Renal pelvis (tissue), 12 donors: ENCODE measurements at places on chromosomes 11 and 22. TPM values are rescaled to one million over a fixed set of nuclear protein-coding genes. Genes with fewer than 3 reads are reported as not detected.

DNA sequence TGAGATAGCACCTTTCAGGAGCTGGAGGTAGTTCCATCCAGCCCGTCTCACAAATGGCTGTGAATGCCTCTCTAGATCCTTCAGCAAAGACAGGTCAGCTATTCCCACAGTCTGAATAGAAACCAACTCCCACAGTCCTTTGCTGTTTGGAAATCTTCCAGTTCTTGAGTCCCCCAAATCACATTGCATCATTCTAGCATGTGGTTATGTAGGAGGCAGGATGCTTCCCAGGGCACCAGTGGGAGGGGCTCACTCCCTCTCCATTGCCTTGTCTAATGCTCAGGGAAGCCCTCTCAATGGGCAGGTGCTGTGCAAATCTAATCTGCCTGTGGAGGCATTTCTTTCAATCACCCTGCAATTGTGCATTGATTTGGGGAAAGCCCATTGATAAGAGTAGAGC, 14.6 kb downstream of the NAV2 start:
- no peak for DNase-seq

DNA sequence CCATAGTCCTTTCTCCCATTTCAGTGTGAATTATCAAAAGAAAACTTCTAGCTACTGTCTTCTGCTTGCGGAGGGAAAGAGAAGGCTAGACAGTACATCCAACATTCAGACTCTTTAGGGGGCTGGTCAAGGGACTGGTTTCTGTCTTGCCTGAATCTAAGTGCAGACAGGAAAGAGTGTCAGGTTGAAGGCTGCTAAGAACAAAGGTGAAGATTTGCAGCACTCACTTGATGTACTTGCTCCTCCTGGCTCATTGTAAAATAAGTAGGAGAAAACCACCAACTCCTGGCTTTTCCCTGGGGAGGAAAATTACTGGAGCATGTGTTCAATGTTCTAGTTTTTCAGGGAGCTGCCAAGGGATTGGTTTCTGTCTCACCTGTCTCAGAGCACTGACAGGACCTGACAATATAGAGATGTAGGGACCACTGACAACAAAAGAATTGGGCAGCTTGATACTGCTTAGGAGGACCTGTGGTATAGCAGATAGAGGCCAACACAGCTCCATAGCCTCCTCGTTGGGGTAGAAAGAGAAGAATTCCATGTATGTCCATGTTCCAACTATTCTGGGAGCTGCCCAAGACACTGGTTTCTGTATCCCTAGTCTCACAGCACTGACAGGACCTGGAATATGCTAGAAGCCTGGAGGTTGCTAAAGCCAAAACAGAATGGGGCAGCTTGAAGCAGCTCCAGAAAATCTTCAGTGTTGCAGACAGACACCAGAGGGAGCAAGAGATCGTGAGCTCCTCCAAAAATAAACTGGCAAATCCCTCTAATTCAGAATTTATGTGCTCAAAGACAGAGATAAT, 39.7 kb upstream of the MMP12 start:
- no peak for DNase-seq

- DNase-seq: peak; percentile 28
These were observed 623.7 kb upstream of the CCDC90B start for GRCh38 chr11:83909579-83910534.

GRCh38 chr22:30720263-30720837, 25.7 kb downstream of the OSBP2 start:
- no peak for DNase-seq

DNA sequence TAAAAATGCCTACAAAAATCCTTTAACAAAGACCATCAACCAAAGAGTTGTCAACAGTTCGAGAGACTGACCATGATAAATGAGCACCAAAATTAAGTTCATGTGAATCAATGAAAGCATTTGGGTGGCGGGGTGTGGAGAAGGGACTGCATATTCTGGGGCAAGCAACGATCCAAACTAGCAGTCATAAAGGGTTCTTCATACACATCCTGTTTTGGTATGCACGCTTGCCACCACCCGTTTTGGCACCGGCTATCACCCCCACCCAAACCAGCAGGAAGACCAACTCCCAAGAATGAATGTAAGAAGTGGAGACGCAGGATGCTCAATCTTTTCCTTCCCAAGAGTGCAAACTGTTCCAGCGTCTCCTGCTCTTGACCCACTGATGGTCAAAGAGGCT, 80.8 kb downstream of the SGSM3 start:
- DNase-seq: no peak

DNA sequence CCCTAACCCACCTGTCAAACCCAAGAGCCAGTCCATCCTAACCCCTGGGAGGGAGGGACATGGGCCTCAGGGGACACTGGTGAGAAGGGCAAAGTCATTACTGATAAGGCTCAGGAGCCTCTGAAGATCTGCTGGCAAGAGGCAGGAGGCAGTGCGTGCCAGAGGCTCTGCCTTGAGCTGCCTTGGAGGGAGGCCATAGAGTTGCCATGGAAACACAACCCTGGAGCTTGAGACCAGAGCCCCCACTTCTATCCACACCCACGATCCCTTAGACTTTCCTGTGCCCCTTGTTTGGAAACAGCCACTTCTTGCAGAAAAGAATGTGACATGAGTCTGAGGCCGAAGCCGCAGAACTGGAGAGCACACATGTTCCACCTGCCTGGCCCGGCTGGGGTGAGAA, 89.7 kb upstream of the CSNK2A3 start:
- no peak for DNase-seq

CDCA5 gene
- polyA plus RNA-seq: 23.6 TPM

DNA sequence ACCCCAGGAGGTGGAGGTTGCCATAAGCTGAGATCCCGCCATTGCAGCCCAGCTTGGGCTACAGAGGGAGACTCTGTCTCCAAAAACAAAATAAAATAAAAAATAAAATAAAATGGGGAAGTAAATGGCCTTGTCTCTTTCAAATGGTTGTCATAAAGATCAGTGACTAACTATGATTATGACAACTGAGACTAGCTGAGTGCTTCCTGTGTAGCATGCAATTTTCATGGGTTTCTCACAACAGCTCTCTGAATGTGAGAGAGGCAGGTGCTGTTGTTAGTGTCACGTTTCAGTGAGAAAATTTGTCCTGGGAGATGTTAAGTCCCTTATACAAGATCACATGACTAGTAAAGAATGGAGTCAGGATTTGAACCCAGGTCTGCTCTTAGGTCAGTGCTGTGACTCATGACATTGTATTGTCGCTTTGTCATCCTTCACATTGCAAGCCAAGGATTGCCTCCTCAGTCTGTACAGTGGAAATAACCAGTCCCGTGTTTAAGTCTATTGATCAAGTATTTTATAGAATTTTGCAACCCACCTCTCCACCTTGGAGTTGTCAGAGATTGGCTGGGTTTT, 163.3 kb upstream of the CCDC90B start:
- no peak for DNase-seq

DNA sequence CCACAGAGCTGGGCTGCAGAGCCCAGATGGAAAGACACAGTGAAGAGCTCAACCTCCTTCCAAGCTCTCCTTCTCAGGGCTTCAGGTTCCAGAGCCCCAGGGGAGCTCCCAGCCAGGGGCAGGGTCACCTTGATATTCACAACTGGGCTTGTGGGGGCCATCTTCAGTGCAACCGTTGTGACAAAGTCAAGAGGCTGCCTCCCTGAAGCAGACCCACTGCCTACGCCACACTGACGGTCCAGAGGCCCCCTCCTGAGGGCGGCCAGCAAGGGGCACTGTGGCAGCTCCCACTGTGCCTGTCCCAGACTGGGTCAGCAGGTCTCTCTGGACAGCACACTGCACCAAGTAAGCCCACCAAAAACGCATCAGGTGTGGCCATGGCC, 84.1 kb downstream of the DGCR2 start:
- DNase-seq: no peak

GRCh38 chr22:41638124-41638523, 17.0 kb downstream of the XRCC6 start:
- no peak for DNase-seq

RAB3IL1 gene
- 31.3 TPM for polyA plus RNA-seq

GRCh38 chr11:95445746-95446333, 214.8 kb upstream of the SESN3 start:
- no peak for DNase-seq

UBE4A gene
- 34.5 TPM for polyA plus RNA-seq

- DNase-seq: no peak
These were observed 72.1 kb upstream of the BMAL1 start for GRCh38 chr11:13205486-13205885.

DUSP8 gene
- polyA plus RNA-seq: 4.0 TPM

DNA sequence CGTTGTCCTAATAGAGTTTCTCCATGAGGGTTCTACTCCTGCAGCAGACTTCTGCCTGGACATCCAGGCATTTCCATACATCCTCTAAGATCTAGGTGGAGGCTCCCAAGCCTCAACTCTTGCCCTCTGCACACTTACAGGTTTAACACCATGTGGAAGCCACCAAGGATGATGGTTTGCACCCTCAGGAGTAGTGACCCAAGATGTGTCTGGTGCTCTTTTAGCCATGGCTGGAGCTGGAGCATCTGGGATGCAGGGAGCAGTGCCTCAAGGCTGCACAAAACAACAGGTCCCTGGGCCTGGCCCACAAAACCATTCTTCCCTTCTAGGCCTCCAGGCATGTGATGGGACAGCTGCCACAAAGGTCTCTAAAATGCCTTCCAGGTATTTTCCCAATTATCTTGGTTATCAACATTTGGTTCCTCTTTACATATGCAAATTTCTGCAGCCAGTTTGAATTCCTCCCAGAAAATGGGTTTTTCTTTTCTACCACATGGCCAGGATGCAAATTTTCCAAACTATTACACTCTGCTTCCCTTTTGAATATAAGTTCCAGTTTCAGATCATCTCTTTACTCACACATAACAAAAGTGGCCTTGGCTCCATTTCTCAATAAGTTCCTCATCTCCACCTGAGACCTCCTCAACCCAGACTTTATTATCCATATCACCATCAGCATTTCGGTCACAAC, 69.5 kb upstream of the GNAZ start:
- DNase-seq: no peak

DNA sequence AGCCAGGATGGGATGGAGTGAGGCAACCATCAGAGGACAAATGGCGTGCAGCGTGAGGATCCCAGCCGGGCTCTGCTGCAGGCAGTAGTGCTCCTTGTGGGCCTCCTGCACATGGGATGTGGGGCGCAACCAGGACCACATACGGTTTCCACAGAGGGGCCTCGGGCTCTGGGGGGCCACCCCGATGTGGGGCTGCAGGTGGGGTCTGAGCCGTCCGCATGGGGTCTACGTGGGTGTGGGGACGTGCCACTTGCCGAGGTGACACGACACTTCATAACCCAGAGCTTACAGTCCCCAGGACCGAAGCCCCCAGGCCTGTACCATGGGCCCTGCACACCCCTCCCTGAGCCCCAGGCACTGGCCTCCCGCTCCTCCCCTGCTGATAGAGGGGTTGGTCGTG, 10.8 kb downstream of the TTLL8 start:
- no peak for DNase-seq

GRCh38 chr22:18909556-18909955, 3.4 kb downstream of the DGCR6 start:
- no peak for DNase-seq

NCF4 gene
- 2.5 TPM for polyA plus RNA-seq

DNA sequence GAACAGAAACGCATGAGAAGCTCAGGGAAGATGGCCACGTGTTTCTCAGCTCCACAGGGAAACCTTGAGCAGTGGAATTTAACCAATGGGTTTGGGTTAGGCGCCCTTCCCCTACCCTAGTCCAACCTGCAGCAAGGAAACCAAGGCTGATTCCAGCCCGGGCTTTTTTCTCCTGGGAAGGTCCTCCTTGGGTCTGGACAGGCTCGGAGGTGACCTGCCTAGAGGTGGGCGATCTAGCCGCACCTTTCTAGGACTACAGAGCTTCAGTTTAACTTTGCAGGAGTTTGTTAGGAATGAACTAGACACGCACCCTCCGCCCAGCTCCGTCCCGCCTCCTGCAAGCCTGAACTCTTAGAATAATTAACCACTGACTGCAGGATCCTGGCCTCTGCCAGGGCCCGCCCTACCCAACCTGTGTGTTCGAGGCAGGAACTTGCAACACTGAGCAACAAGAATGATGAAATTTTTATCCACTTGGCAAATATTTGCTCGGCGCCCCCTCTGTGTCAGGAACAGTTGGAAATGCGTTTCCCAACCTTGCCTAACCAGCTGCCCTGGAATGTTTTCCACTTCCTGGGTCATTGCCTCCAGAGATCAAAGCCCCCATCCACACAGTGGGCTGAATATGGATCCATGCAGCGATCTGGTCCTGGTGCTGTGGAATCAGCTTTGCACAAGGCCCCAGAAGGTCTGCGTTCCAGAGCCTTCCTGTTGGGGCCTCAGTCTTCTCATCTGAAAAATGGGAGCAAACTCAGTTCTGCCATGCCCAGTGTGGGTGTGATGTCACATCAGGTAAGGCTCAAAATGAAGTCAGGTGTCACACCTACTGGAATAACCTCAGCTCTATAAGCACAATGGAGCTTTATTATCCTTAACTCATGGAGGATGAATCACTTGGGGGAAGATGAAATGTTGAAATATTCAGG, 13.3 kb downstream of the MPST start:
- peak; percentile 62 for DNase-seq

LRRC4C gene
- polyA plus RNA-seq: 13.1 TPM

DNA sequence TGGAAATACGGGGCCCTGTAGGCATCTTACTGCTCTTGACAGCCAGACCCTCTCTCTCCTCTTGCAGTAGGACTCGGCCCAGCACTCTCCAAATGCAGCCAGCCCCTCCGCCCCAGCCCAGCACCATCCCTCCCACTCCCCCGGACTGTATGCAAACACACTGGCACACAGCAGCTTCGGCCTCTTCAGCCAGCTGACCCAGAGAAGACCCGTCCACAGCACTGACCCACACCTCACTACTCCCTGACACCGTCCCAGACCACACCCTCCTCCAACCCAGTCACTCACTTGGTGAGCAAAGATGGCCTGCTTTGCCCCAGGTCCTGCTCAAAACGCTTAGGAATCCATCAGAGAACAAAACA, 164.6 kb downstream of the IGLL1 start:
- no peak for DNase-seq

DNA sequence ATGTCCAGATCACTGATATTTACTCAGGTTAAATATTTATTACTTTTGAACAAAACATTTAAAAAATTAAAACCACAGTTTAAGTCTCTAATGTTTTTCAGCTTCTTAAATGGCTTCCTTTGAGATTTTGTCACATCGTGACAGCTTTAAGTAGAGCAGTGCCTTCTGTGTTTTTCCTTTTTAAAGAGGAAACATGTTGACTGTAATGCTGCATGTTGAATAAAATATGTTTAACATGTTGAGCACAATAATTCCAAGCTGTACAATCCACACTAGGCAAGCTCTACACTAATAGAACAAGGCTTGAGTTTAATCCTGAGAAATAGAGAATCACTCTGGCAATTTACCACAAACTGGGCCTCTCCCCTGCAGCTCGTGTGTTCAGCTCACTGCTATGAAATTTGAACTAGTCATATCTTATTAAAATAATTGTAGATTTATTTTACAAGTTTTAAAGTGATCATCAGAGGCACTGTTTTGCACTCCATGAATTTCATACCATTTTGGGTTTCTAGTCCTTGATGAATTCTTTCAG, 368.3 kb downstream of the SOX6 start:
- DNase-seq: no peak

DNA sequence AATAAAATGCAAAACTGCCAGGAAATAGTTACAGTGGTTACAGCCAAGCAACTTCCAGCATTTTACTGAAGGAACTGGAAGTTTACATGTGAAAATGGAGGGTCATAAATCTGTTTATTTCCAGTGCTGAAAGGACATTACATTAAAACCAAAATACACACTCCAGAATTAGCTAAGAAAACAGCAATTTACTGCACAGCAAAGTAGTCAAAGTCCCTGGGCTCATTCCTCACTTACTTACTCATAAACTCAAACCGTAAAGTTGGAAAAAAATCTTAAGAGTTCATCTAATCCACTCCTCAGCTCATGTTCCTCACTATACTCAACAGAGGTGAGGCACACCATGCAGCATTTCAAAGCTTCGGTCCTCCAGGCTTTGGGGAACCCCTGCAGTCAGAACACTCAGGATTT, 17.4 kb downstream of the CTSC start:
- peak; percentile 61 for DNase-seq

CDC42BPG gene
- polyA plus RNA-seq: 8.1 TPM
